ENCODE measurements at places on chromosomes 12 and 14.

DNA sequence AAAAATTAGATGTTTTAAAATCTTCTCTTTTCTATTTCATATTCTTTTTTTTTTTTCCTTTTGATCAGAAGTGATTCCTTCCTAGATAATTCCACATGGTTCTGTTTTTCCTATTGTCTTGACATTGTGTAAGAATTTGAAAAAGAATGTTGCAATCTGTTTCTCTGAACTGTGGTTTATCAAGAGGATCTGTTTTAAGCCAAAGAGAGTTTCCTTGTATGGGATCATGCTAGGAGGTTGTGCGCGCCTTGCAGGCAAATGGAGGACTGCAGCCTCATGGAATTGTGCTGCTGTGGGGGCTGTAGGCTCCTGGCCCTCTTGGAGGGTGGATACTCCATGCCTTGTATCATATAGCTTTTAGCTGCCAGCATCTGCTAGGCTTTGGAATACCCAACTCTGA lies 43.3 kb upstream of the MBIP start:
- DNase-seq, result no peak

- no peak for DNase-seq
These were observed 371.0 kb downstream of the ALG10 start for GRCh38 chr12:34393086-34393820.

GRCh38 chr12:89067421-89068187 lies 284.7 kb downstream of the DUSP6 start:
- DNase-seq, result no peak

- no peak for DNase-seq
These were observed 12.6 kb upstream of the RNASE4 start for GRCh38 chr14:20671597-20672283.

DNA sequence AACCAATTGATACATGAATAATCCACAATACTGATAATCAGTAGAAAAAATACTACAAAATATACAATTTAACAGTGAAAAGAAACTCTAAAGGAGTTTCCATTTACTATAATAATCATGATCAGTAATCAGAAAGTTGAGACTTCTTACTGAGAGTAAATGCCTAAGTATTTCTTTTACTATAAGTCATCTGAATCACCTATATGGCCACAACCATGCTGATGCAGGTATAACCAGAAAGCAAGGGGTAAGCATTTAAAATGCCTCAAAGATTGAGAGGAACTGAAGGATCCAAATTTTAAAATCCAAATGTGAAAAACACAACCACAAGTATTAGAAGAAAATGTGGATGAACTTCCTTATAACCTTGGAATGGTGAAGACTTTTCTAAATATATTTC lies 23.4 kb downstream of the CDK17 start:
- DNase-seq, result no peak

- DNase-seq, result no peak
These were observed 54.9 kb upstream of the TMX1 start for GRCh38 chr14:51185180-51185579.

DNA sequence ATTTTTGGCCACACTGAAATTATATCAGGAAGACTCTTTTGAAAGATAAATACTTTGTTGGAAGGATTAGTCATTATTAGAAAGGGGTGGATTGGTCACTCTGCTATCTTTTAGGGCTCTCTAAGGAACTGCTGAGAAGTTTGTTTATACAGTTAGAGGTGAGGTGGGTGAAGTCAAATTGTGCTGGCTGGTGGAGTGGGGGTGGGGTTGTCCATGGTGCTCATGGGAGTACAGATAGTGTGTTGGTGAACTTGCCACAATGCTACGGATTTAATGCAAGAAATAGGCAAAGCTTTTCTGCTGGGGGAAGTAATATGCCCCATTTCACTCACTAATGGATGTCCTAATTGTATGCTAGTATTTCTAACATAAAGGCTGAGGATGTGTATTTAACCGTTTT lies 35.8 kb downstream of the SUSD6 start:
- no peak for DNase-seq

- no peak for DNase-seq
These were observed 113.2 kb downstream of the TRMT5 start for GRCh38 chr14:60867503-60868172.

Data from C1 segment of cervical spinal cord (tissue), 14 donors.